ENCODE measurements at places on chromosomes 11 and 22.

- peak; percentile 33 for DNase-seq
These were observed 192.7 kb downstream of the NAV2 start for GRCh38 chr11:19905280-19905853.

DNA sequence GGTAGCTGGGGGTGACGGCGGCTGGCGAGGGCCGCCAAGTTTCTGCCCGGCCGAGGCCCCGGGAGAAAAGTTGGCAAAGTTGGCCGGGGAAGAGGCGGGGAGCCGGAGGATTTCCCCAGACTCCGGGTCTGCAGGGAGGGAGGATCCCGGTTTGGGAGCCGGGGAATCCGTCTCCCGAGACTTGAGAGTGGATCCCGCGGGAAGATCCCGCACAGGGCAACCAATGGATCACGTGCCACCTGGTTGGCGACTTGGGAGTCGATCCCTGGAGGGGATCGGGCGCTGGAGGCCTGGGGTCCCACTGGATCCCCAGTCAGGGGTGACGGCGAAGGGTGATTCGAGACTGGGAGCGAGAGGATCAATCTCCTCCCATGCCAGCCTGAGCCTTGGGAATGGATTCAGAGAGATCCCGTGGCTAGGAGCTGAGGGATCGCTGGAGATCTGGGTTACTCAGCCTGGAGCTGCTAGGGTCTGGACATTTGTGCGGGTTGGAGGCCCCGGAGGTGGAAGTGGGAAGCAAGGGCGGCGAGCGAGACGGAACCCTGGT lies 394 bp downstream of the KIAA1671 start:
- DNase-seq: peak; percentile 44

GRCh38 chr11:61551634-61552033 lies 29.2 kb downstream of the SYT7 start:
- DNase-seq: no peak

- peak; percentile 4 for DNase-seq
These were observed 68.2 kb downstream of the GUCY1A2 start for GRCh38 chr11:106950067-106950491.

DNA sequence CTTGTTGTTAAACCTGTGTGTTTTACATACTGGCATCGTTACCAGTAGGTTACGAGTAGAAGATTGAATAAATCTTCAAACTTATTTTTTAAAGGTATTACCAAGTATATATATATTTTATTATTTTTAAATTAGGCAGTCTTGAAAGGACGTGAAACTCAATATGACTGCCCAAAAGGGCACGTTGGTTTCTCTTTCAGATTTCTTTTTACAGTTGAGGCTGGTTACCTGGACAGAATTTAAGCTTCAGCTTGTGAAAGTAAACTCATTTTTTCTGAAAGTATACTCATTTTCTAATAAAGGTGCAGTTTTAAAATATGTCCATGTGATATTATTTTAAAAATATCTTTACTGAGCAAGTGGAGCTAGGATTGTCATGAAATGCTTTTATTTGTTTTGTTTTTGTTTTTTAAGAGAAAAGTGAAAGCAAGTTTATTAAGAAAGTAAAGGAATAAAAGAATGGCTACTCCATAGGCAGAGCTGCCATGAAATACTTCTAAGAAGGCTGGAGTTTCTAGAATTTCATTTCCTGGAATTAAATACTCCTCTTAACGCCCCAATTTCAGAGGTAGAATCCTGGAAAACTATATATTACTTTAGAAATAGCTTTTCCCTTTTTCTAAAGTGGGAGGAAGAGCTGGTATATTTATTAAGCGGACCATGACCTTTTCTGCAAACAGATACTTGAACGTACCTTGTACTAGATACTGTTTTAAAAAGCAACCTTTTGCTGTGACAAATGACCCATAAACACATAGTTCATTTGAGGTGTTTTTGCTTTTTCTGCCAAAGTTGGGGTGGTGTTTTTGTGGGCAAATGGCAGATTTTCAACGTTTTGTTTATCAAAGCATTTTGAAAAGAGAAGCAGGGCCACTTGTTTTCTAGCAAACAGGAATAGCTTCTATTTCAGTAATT lies 1.9 kb downstream of the FBXO7 start:
- no peak for DNase-seq

Measured in SW480 (cell line).